Stimulated activated CD8-positive, alpha-beta memory T cell treated with anti-CD3 and anti-CD28 coated beads, Interleukin-4, amount 100 ng/mL, for 48 hours (primary cell): ENCODE measurements at places on chromosomes 2 and 18.

GRCh38 chr2:181760521-181760920 is 80.2 kb upstream of the NEUROD1 start:
- no peak for DNase-seq

- DNase-seq, result no peak
Observed at GRCh38 chr2:236828820-236829219, 256.9 kb upstream of the COPS8 start.

GRCh38 chr2:126981476-126981875 is 82.8 kb downstream of the TEX51 start:
- DNase-seq, result no peak

- no peak for DNase-seq
Observed at GRCh38 chr18:78981989-78982620, 2.5 kb downstream of the SALL3 start.

DNA sequence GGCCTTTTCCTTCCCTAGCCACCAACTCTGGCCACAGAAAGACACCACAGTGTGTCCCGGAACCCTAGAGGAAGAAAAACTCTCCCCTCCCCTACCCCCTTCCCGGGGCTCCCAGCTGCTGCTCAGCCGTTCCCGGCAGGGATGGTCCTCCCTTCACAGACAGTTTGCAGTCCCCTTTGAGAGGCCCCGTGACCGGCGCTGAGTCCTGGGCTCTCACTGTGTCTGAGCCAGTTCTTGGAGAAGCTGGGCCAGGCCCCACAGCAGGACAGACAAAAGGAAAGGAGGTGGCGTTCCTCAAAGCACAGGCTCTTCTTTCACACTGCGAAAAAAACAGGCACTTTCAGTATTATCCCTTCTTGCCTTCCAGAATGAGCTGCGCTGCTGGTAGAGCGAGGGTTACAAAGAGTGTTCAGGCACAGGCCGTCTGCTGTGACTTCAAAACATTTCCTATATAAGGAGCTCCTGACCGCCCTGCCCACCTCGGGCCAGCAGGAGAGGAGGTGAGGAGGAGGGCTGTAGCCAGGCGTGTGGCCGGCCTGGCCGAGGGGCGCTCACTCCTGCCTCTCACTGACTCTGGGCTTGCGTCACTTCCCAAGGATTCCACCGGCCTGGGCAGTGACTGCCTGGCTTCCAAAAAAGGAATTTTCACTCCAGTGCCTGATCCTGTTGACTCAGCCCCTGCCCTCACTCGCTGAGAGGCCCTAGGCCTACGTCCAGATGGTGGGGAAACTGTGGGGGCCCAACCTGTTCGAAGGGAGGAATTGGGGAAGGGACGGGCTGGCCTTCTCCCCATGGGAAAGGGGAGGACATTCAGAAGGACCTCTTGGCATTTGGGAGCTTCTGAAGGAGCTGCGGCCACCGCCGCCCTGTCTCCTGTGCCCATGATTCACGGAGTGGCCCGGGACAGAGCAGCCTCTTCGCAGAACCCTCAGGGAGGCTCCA is 24.9 kb downstream of the CIDEA start:
- DNase-seq, result no peak
